ENCODE measurements at places on chromosomes 3 and 15.

- DNase-seq = no peak
Measured at GRCh38 chr15:52518487-52519371, 10.0 kb downstream of the MYO5A start.

DNA sequence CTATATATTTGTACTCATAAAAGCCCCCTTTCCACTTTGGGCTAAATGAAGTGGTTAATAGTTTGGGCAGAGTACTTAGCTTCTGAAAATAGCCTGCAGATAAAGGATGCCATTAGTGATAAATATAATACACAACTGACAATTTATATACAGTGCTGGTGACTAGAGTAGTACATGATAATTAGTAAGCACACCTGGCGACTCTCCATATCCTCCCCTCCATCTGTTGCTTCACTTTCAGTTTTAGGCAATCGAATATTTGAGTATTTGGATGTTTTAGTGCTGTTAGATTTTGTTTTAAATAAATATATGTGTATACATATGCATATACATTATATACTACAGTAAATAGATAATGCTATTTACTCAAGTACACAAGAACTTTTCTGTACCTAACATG, 35.9 kb upstream of the CHMP2B start:
- DNase-seq = no peak

- no peak for DNase-seq
Measured at GRCh38 chr15:74207652-74208440, 5.3 kb upstream of the STRA6 start.

DNA sequence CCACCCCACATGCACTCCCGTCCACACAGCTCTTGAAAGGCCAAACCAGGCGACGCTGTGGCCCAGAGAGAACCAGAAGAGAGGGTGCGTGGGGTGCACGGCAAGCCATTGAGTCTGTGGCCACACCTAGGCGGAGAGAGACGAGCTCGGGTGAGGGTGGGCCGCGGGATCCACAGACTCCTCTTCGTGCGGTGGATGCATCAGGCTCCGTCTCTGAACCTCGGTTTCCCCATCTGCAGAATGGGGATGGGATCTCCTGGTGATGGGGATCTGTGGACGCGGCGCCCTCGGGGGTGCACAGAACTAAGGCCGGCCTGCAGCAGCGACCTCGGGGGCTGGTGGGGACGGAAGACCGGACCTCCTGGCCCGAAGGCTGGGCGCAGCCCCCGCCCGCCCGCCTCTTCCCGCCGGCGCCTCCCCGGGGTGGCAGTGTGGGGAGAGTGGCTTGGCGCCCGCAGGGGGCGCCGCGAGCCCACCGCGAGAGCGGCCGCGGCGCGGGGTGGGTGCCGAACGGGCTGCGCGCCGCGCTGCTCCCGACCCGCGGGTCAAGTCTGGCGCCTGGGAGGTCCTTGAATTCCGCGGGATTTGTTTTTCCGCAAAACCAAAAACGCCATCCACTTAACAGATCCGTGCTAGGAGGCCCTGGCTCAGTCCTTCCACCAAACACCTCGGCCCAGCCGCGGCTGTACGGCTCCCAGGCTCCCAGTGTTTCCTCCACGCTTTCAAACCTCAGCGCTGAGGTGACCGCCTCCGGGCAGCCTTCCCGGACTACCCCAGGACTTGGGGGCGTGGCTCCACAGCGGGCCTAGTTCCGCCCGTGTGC, 13.2 kb upstream of the ADPGK start:
- peak; percentile 17 for DNase-seq

DNA sequence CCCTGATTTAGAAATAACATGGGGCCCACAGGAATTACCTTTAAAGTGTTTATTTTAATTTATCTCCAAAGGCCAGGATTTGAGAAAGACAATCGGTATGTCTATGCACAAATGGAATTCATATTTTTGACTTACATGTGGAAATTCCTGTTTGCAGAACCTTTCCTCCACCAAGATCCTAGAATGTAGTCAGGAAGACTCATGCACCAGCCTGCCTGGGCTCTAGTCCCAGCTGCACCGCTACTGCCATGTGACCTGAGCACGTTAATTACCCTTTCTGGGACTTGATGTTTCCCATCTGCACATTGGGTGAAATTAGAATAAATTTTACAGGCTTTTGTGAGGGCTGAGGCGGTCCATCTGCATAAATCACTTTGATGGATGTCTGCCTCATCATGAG, 194.2 kb downstream of the ATP10A start:
- DNase-seq = no peak

- no peak for DNase-seq
Measured at GRCh38 chr15:74194572-74195559, 7.7 kb downstream of the STRA6 start.

DNA sequence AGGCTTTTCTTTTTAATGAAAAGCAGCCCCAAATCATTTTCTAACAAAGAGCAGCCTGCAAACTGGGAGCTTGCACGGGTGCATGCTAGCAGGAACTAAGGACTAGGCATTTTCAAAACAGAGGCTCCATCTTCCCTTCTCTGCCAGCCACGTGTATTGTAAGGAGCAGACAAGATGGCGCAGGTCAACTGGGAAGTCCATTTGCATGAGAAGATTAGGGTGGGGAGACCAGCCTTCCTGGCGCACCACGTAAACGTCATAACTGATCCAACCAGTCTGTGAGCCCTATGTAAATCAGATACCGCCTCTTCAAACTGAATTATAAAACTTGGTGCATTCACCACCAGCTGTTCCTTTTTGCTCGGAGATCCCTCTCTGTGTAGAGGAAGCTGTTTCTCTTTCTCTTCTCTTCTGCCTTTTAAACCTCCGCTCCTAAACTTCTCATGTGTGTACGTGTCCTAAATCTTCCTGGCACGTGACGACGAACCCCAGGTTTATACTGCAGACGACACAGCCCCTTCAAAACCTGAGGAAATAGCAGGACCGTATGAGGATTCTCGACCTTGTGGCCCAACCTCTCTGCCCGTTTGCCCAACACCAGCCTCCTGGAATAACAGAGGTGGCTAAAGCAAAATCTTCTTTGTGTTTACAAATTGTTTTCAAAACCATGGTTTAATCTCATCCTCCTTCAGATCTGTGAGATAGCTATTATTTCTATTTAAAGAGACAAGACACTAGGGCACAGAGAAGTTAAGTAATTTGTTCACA, 26.4 kb upstream of the SLC30A4 start:
- no peak for DNase-seq

DNA sequence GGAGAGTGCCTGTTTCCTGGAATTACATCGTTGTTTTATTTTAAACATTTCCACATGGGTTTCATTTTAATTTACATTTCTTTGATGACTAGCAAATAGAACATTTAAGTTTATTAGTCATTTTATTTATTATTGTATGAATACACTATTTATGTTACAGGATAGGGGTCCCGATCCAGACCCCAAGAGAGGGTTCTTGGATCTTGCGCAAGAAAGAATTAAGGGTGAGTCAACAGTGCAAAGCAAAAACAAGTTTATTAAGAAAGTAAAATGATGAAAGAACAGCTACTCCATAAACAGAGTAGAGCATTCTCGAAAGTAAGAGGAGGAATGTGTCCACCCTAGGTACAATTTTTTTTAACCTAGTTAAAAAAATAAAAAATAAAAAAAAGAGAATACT, 539.5 kb downstream of the NAALADL2 start:
- no peak for DNase-seq

DNA sequence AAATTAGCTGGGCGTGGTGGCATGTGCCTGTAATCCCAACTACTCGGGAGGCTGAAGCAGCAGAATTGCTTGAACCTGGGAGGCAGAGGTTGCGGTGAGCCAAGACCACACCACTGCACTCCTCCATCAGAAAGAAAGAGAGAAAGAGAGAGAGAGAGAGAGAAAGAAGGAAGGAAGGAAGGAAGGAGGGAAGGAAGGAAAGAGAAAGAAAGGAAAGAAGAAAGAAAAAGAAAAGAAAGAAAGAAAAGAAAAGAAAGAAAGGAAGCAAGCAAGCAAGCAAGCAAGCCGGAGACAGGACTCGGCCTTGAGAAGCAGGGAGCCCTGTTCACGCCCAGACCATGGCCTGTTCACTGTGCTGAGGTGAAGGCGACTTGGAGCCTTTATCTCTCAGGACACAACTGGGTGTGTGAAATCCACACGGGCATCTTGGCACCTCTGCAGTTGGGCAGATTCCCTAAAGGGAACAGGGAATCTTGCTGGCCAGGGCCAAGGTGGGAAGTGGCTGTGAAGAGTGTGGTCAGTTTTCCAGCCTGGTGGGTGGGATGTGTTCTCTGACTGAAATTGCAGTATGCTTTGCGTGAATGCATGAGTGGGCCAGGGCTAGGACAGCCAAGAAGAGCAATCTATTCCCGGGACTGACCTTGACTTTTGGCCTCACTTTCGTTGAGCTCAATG, 90.3 kb downstream of the CORO2B start:
- no peak for DNase-seq

DNA sequence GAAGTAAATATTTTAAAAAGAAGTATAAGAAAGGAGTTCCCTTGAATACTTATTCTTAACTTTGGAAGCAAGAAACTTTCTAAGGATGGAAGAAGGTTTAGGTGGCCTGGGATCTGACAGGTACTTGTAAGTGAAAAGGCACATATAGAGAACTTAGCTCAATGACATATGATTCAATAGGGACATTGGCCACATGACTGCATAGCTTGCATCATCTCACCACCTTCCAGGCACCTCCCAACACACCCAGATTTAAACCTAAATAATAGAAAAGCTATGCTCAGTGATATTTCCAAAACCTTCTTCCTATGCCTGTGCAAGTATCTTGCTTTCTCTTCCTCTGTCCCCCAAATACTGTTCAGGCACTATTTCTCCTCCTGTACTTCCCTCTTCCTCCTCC, 4.7 kb upstream of the P2RY1 start:
- no peak for DNase-seq

DNA sequence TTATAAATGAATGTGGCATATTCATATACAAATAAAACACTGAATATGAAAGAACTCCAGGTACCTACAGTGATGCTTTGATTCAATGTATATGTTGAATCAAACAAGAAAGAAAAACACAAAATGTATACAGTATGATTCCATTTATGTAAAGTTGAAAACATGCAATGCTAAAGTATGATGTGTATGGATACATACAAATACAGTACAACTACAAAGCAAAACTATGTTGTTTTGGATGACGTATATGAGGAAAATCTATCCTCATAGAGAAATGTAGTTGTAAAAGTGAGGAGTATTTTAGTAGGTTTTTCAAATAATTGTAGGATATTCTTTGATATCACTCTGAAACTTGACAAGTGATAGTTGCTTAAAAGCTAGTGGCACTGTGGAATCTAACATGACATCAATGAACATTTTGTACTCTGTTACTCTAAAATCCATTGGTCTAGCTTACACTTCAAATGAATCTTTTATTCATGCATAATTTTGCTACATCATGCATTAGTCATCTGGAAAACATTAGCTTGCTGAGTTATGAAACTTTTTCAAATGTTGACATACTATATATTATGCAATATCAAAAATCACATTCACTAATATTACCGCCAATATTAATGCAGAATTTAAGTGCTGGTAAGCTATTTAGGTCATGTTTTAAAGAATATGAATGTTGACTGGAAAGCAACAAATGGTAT, 278.1 kb upstream of the CHRNA7 start:
- DNase-seq = no peak

GRCh38 chr3:66195347-66195783, 25.4 kb upstream of the SLC25A26 start:
- DNase-seq = no peak

DNA sequence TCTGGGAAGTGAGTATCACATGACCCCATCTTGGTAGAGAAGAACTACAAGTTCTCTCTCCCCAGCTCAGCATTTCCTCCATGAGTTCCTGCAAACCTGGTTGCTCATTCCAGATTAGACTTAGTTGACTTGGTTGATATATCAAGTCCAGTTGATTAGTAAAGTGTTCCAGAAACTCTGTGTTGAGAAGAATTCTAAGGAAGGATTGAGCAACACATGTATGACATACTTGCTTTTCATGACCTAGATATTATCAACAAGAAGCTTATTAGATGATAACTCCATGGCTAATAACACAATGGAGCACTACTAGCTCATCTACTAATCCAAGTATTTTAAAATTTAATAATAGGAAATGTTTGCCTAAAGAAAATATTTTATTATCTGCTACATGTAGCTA, 6.4 kb upstream of the EID1 start:
- no peak for DNase-seq

- no peak for DNase-seq
Measured at GRCh38 chr3:87780811-87781210, 278.0 kb downstream of the CGGBP1 start.

DNA sequence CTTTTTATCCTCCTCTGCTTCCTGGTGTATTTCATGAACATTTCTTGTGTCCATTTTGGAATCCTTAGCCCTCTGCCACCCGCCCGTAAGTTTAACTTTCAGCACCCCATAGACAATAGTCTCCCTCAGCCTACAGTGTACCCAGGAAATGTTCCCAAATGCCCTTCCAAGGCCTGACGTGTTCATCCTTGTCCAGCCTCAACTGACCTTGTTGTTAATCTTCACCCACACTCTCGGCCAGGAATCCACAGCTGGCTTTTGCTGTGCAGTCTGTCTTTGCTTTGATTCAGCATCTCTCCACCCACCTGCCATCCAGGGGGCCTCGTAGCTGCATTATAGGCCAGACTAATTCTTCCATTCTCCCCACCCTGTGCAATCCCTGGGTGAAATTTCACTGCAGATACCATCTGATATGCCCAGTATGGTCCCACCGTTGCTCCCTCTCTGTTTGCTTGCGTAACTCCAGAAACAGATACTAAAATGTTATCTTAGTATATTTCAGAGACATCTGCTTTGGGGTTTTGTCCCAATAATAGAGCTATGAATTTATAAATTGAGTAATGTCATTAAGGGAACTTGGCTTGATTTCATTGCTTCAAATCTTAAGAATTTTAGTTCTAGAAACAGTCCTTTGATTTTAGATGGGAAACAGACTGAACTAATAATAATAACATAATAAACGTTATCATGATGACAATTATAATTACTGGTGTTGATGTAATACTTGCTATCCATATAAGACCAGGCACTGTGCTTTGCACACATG, 16.6 kb downstream of the GUCA1C start:
- DNase-seq = no peak

GRCh38 chr3:71185733-71186455, 397.6 kb downstream of the FOXP1 start:
- no peak for DNase-seq

DNA sequence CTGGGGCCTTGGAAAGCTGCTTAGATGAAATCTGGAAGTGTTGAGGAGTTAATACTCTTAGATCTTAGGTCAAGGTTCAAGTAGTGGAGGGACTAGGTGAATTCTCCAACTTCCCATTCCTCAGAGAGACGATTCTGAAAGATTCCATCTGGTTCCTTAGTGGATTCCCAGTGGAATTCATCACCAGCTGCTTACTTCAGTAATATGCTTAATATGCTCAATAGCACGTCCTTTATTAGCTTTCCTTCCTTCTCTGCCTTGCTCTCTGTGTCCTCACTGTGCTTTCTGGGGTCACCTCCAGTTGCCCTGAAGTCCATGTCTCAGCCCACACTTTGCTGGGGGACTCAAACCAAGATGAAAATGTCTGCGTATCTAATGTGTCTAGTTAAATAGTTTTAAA, 31.0 kb downstream of the CEP63 start:
- DNase-seq = no peak

All from activated naive CD4-positive, alpha-beta T cell (primary cell).